ENCODE measurements at places on chromosomes 13 and 19. TPM values are rescaled to one million over a fixed set of nuclear protein-coding genes. Genes with fewer than 3 reads are reported as not detected.

DNA sequence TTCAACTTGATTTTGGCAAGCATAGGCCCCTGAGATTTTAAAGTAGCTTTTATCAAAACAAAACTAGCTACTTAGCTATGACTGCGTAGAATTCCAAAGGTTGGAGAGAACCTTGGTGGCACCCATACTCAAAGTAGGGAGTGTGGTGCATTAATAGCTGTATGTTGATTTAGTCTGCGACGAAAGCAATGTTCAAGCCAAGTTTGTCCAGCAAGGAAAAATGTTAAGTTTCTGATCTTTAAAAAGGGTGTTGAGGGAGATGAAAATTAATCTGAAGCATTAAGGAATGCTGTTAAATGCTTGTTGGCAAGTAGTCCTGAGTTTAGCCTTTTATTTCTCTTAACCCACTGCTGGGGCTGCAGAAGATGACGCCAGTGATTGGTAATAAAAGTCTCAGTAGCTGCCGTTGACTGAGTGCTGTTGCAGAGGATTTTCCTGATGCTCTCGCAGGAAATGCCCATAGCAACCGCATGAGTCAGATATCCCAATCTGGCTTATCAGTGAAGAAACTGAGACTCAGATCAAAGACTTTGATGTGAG is 75.9 kb upstream of the RNF113B start:
- DNase-seq, result peak; percentile 57

DNA sequence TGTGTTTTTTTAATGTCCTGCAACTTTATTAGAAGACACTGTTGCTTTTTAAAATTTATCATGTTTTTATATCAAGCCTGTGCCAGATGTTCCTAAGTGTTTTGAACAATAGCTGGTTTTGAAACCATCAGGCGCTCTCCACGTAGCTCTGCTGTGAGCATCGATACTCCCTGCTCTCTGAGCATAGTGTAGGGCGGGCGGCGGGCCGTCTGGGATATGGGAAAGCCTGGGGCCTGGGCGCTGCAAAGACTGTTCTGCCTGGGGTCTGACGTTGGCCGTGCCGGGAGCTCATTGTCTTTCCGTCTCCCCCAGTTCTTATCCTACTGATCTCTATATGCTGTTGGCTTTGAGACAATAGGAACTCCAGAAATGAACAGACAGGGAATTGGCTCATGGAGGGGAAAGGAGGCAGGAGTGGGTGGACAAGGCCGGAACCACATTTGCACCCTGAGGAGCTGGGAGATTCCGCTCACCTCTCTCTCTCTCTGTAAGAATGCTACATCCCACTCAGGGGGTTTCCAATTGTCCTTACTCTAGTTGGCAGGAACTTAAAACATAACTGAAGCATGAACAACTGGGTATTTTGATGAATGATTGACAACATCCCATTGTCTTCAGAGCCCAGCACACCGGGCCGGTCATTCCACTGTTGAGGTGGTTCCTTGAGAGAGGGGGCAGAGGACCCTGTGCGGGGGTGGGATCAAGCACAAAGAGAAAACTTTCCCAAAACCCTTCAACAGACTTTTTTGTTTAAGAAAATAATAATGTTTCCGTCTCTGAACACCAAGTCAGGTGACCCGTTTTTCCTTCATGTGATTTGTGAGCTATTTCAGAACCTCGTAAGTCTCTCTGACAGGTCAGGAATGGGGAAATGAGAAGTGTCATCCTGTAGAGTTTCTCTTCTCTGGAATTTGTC is 64.7 kb downstream of the COL4A2 start:
- peak; percentile 60 for DNase-seq

CYP2A6 gene
- total RNA-seq, result not detected

GRCh38 chr13:49828453-49828852 is 36.0 kb upstream of the KPNA3 start:
- no peak for DNase-seq

PTH2 gene
- not detected for total RNA-seq

OR7A5 gene
- not detected for total RNA-seq

EDDM13 gene
- total RNA-seq, result 0.82 TPM
